ENCODE measurements at places on chromosomes 2 and 18.

DNA sequence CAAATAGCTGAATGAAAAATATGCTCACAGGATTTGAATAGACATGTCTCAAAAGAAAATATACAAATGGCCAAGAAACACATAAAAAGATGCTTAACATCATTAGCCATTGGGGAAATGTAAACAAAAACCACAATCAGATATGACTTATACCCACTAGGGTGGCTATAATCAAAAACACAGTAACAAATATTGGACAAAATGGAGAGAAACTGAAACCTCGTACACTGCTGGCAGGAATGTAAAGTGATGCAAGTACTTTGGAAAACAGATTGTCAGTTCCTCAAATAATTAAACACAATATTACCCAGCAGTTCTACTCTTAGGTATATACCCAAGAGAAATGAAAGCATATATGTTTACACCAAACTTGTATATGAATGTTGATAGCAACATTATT is 213.0 kb downstream of the PHLPP1 start:
- DNase-seq = no peak

DNA sequence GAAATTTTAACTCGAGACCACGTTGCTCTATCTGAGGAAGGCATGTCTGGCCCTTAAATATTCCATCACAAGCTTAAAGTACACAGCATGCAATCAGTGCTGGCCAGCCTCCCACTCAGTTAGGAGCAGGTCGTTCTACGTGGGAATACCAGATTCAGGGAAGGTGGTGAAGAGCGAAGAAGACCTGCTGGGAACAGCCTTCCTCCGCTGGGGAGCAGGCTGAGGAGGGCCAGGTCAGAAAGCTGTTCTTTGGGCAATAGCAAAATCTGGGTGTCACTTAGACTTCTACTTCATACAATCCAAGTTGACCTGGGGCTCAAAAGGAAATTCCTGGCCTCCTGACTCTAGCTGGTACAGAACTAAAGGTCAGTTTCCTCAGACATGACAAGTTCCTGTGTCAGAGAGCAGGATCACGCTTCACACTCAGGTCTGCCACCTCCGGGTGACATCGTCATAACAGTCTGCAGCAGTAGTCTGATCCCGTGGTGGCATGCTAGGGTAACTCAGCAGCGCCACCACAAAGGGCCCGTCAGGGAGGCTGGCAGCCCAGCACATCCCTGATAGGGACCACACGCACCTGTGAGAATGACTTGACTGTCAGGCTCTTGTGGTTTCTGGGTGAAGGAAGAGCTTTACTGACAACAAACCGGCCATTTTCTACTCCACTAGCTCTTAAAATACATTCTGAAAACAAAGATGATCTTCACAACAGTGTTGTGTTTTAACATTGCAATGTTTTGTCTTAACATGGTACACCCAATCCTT is 35.2 kb upstream of the NAPG start:
- DNase-seq = no peak

- DNase-seq = no peak
Measured at GRCh38 chr18:74414953-74415515, 42.1 kb downstream of the DIPK1C start.

DNA sequence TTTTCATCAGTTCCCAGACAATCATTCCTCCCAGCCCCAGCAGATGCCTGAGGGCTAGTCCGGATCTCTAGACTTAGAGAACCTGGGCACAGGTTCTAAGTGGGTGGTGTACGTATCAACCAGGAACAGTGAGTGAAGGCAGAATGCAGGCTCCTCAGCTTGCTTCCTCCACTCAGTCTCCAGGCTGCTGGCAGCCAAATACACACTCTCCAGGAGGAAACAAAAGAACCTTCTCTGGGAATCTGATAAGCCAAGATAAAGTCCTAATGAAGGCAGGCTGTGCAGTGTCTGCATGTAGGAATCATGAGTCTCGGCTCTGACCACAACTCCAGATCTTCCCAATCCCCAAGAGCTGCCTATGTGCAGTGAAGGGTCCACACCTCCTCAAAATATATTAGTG is 245.7 kb downstream of the SP3 start:
- DNase-seq = no peak

DNA sequence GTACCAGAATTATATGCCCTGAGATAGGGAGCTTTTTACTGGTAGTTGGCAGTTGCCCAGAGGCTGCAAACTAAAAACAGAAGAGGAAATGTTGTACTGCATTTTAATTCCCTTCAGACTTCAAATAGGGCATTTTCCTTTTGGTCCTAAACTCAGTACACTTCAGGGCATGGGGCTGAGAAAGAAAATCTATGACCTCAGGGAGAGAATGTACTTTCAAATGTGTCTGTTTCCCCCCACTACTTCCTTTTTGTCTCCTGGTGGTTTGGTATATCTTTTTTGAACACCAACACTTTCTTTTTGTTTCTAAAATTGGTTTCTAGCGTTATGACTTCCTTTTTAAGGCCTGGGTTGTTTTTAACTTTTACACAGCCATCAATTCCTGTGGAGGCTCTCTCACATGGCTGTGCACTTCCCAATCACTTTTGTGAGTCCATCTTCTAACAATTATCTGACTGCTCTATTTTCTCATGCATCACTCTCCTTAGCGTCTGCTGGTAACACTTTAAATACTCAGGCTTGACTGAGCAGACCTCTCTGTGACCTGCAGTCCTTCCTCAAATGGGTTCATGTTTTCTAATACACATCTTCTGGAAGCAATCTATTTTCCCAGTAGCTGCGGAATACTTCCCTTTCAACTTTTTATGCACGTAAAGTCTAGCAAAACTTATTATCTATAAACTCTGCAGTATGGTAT is 596.0 kb downstream of the LRP1B start:
- no peak for DNase-seq

- no peak for DNase-seq
Measured at GRCh38 chr18:45688113-45688512, 35.9 kb upstream of the SLC14A1 start.

GRCh38 chr2:110121052-110121334 is 5.4 kb upstream of the MALL start:
- no peak for DNase-seq

- no peak for DNase-seq
Measured at GRCh38 chr2:236790963-236791362, 221.3 kb downstream of the ACKR3 start.

DNA sequence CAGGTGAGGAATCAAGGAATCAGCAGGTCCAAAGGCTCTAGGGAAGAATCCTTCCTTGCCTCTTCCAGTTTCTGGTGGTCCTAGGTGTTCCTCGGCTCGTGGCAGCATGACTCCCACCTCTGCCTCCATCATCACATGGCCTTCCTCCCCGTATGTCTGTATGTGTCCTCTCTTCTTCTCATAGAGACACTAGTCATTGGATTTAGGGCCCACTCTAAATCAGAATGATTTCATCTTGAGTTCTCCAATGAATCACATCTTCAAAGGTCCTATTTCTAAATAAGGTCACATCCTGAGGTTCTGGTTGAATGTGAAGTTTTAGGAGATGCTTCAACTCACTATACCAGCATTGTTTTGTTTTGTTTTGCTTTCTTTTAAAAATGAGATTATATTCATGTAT is 11.1 kb upstream of the AGFG1 start:
- DNase-seq = no peak

DNA sequence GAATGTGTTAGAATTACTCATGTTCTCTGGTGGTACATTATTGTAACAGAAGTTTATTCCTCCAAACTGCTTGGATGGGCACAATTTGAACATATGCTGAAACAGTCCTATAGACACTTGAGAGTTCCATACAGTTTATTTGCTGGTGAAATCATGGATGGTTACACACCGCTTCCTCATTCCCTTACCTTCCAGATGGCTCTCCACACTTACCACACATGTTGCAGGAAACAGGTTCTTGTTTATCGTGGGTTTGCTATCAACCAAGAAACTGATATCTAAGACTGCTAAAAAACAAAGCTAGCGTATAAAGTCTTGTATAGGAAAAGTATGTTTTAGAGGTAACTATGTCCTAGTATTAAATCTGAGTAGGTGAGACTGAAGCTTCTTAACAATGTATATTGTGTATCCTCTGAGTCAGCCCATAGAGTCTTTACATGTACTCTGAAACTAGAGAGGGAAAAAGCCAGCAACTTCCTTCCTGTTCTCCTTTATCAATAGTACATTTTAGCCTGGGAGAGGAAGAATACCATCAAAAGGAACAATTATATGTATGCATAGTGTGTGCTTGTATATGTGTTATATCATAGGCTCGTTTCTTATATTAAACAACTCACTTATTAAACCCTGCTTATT is 313.1 kb downstream of the PLCL1 start:
- DNase-seq = no peak

DNA sequence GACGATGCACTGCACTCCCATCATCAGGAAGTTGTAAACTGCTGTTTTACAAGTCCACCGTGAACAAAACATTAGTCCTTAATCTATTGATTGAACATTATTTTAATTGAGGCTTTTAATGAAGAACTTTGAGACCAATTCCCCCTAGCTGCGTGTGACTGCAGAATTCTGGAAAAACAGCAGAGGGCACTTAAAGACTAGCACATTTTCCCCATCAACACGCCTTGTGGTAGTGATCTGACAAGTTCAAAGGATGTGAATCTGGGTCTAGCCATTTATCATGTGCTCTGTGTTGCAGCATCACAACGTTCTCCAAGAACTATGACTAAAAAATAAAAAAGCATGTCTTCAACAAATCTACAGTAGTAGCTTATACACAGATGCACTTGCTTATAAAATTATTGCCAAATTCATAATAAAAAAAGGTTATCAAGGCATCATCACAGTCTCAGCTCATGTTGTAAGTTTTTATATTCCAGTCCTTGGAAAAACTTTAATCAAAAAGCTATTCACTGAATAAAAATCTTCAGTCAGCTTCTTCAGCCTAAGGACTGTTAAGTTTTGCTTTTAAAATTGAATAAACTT is 35.8 kb downstream of the SKOR2 start:
- no peak for DNase-seq

DNA sequence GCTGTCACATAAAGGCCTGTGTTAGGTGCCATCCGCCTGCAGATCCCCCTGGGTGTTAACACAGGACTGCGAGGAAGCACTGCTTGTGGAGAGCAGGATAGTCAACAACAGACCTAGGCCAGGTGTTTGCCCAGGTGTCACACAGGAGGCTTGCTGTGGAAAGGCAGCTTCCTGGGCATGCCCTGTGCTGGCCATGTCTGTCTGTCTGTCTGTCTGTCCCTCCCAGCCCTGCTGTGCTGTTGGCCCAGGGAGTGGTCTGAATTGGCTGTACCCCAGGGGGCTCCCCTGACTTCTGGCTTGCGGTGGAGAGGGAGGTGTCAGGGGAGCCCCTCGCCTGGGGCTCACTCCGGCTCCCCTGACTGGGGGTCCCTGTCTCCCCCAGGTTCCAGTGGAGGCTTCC is 53.2 kb downstream of the SH3BP4 start:
- no peak for DNase-seq

DNA sequence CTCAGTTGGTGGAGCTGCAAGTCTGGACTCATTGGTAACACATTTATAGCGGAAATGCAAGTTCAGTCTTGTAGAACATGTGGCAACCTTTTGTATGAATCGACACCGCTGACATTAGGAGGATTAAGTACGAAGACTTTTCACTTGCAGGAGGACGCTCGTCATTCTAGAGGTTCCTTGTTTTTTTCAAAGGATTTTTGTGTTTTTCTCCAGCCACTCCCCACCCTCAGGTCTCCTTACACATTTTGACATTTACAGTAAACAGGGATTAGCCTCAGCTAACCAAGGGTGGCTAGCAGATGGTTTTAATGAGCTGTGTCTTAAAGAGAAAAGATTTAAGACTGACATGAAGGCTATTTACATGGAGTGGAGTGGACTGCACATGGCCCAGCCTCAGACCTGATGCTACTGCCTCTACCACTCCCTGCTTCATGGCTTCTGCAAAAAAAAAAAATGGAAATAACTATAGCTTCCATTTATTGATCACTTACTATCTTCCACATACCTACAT is 173.8 kb downstream of the TRIB2 start:
- DNase-seq = no peak

- DNase-seq = no peak
Measured at GRCh38 chr2:25323042-25323514, 18.6 kb downstream of the DNMT3A start.

- DNase-seq = no peak
Measured at GRCh38 chr2:71796174-71796593, 342.8 kb downstream of the DYSF start.

DNA sequence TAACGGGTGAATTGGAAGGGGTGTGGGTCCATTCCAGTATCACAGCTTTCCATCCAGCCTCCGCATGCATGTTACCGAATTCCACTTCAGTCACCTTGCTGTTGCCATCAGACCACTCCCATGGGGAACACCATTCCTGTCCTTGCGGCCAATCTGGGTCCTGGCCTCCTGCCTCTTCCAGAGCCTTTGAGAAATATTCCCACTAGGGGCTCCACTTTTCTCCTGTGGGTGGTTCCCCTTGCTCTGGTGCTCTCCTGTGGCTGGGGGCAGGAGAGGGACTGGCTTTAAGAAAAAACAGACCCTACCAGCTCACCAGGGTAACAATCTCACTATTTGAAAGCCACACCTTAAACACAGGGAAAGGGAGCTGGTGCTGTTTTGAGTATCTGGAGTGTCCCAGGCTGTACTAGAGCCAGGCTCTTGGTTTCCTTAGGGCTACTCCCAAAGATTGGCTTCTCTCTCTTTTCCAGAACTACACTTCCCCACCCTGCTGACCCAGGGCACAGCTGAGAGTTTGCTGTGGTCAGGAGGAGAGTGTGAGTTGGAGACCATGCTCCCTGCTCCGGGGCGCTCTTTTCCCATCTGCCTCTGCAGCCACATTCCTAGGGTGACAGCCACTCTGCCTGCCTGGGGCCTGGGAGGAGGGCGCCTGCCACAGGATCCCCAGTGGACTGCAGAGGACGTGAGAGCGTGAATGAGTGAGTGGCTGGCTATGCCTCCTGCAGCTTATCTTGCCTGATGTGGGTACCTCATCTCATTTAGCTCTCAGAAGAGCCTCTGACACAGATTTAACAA is 460.8 kb upstream of the HS6ST1 start:
- no peak for DNase-seq

GRCh38 chr2:1842945-1843344 is 98.6 kb upstream of the PXDN start:
- no peak for DNase-seq

DNA sequence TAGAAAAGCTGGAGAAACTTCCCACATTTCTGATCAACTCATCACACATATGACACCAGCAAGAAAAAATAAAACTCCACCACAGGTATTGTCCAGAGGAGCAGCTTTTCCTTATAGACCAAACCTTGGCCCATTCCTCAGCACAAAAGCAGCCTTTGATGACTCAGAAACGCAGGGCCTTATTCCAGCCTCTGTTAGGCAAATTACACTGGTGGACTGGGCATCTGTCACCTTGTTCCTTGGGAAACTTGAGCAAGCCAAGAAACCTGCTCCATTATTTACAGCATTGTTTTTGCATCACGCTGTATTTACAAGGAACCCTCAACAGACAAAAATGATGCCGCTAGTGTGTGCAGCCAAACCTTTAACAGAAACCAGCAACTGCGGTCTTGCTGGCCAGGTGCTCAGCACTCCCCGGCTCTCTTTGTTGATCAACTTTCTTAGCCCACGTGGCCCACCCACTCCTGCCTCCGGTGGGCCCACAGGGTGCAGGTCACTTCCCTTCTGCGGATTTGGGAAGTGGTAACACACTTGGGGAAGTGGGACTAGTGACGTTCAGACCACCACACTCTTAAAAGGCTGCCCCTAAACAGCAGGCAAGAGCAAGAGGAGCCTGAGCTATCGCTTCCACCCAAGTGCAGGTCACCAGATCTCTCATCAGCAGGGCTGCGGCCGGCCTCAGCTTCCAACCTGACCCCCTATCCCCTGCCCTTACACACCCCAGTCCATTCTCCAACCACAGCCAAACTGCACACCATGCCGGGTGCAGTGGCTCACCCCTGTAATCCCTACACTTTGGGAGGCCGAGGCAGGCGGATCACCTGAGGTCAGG is 1.5 kb downstream of the AP1S3 start:
- DNase-seq = peak; percentile 18

Data from NCI-H446 treated with DMSO at 0.1 percent for 48 hours (cell line).